ENCODE measurements at places on chromosomes 12 and 14.

GRCh38 chr14:61573748-61574513, 121.4 kb upstream of the HIF1A start:
- DNase-seq, result no peak

DNA sequence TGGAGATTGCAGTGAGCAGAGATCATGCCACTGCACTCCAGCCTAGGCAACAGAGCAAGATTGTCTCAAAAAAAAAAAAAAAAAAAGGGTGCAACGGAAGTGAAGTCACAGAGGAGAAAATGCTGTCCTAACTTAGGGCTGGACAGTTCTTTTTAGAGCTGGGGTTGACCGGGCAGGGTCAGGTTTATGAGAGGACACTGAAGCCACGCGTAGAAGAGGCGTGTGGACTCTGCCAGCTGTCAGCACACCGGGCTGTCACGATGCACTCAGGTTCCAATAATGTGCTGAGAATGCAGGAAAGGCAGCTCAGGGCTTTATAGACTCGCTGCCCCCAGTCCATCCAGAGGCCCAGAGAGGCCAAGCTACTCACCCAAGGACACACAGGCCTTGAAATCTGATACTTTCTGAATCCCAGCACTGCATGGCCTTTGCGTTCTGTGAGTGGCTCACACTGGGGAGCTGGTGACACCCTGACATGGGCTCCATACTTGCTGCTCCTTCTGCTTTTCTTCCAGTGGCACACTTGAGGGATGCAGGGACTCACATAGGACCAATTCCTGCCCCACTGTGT, 28.9 kb upstream of the SPPL3 start:
- no peak for DNase-seq

DNA sequence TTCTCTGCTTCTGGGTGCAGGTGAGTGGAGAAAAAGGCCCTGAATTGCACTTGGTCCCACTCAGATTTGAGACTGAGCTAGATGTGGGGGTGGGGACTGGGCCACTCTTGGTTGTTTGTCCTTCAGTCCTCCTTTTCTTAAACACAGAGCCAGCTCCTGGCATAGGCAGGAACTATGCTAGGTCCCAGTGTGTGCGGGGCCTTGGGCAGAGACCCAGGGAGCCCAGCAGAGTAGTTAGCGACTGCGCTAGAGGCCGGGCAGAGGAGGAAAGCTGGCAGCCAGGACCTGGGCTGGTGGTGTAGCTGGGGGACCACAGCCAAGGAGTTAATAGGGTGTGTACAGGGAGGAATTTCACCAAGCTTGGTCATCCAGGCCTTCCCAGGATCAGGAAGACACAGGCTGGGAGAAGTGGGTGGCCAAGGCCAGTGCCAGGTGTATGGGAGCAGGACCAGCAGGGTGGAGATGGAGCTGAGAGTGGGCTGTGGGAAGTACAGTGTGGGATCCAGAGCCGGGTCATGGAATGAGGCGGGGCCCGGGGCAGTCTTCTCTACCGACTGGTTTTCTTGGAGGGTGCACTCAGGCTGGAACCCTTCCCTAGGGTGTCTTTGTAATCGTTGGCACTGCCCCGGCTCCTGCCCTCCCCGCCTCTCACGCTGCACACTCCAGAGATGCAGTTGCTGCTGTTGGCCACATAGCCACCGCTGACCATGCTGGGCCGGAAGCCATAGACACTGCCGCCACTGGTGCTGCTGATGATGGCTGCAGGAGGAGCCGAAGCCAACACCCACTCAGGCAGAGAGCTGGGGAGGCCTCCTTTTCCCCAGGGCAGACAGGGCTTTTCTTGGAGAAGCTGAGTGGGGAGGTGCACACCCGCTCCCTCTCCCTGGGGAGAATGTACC, 8.7 kb downstream of the KRT71 start:
- DNase-seq, result no peak

DNA sequence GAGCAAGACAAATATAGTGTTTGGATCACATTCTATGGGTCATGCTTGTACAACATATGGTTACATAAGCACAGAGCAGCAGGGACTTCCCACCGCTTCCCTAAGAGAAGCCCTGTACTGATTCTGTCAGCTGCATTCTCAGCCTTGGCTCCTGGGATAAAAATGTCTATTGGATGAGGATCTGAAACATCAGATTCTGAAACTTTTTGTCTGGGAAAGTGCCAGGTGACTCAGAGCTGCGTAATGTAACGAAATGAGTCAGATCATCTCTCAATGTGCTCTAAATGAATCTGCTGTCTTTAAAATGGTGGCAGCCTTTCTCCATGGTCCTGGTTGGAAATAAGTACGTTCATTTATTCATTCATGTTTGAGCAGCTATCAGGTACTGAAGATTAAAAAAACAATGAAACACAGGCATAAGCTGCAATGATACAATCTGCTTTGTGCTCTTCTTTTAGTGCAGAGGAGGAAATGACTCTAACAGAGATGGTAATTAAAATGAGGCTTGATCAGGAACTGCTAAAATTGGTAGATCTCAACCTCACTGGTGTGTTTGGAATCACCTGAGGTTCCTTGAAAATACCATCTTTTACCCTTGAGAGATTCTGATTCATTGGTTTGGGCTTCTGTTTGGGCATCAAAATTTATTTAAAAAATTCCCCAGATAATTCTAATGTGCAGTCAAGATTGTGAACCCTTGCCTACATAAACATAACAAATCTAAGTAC, 99.1 kb upstream of the NAP1L1 start:
- no peak for DNase-seq

DNA sequence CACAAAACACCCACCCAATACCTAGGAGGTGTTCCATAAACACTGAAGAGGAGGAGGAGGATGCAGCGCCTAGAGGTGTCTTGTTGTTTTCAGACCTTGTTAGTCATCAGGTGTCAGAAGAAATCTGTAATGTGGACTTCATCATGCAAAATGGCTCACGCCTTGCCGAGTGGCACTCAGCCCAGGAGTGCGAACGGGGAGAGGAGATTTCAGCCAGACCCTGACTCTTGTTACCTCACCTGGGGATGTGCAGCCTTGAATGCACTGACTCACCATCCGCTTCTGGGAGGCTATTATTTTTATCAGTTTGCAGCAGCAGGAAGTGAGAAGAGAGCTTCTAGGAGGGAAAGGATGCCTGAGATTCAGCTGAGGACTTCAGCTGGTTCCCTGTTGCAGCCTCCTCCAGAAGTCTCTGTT, 48.2 kb upstream of the PLXNC1 start:
- DNase-seq, result no peak
